ENCODE measurements at places on chromosomes 13 and 19.

GRCh38 chr19:12774588-12775555 lies at the start of gene HOOK2:
Gene HOOK2 (minus strand): TSS chr19:12775552. CDS start chr19:12775449, 103 bp downstream.
- DNase-seq = peak; percentile 94

DNA sequence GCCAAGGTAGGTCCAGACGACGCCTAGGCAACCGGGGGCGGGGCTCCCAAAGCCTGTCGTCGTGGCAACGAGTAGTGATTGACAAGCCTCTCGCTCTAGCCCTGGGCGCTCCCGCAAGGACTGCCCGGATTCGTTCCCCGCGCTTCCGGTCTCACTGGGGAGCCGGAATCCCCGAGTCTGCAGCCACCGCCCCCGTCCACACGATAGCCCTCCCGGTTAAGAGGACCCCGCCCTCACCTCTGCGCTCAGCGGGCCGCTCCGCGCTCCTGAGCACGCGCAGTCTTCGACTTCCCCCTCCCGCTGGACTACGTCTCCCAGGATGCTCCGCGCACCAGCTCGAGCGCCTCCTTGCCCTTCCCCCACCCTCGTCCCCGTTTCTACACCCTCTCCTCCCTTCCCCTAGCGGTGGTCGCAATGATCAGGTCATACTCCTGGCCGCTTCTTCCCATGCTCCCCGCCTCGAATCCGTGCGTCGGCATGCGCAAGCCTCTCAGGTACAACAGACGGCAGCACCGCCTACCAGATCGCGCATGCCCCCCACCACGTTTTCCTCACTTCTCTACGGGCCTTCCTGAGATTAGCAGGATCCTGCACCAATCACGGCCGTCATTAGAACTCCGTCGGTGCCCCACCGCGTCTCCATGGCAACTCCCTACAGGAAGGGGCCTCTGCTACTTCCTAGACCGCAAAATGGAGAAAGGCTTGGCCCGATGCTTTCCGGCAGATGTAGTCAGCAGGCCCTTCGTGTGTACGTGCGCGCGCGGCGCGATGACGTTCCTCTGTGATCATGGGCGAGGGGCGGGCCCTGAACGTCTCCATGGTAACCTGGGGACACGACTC lies at the start of gene MZF1:
Gene MZF1, minus strand, starts transcription at position 518 of the 840 bp plus-strand sequence. CDS start 1,946 bp downstream, outside the sequence.
- DNase-seq = peak; percentile 99

DNA sequence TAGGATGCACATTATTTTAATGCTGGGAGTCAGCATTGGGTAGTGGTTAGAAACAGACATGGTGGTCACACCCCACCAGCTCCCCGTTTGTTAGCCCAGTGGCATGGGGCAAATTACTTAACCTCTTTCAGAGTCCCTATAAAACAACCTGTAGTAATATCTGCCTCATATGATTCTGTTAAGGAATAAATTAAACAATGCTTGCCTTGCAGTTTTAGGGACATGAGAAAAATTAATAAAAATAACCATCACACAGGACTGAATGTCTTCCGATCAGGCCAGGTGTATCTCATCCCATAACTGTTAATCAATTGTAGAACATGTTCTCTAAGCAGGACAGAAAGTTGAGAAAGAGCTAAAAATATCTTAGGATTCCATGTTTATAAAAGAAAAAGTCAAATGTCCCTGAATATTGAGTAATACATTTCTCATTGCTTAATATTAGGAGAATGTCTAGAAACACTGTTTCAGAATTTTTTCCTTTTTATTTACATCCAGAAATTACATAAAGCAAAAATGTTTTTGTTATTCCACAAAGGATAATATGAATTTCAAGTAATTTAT lies 196.5 kb downstream of the GPC6 start:
- DNase-seq = no peak

DNA sequence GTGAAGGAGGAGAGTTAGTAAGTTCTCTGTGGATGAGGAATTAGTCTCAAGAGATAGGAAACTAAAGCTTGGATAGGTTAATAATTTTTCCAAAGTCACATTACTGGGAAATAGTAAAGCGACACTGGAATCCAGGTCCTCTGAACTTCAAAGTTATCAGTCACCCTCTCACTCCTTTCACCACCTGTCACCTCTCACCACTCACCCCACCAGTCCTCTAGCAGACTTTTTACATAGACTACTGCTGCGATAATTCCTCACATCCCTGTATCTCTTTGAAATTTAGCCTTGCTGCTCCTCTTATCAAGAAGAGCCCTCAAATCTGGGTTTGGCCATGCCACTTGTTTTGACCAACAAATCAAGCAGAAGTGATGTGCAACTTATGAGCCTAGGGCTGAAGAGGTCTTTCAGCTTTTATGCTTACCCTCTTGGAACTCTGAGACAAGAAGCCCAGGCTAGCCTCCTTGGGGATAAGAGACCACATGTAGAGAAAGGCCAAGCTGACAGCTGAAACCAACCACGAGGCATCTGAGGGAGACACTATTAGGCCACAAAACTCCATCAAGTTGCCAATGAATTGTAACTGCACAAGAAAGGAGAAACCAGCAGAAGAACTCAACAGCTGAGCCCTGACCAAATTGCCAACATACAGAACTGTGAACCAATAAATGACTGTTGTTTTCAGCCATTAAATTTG lies 41.2 kb downstream of the STARD13 start:
- DNase-seq = no peak

DNA sequence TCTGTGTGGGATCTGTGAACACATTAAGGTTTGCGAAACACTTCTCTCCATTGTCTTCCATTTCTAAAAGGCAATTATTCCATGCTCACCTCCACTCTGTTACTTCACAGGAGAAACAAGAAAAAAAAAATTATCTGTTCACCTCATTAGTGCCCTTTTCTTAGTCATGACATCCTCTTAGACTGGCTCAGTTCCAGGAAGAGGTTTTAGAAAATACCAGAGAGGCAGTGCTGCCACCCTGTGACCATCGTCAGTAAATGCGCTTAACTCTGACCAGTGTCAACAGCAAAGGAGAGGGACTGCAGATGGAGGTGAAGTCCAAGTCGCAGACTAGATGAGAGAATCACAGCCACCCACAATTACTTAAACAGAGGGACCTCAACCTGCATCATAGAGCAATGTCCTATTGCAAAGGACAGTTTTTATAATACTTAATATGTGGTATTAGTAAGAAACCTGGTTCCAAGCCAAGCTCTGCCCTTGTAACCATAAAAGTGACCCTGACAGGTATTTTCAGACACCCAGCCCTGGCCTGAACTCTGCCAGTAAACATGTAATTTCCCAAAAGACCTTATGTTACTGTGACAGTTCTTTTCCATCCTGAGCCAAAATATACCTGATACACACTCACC lies 19.4 kb downstream of the CEACAM21 start:
- peak; percentile 65 for DNase-seq

DNA sequence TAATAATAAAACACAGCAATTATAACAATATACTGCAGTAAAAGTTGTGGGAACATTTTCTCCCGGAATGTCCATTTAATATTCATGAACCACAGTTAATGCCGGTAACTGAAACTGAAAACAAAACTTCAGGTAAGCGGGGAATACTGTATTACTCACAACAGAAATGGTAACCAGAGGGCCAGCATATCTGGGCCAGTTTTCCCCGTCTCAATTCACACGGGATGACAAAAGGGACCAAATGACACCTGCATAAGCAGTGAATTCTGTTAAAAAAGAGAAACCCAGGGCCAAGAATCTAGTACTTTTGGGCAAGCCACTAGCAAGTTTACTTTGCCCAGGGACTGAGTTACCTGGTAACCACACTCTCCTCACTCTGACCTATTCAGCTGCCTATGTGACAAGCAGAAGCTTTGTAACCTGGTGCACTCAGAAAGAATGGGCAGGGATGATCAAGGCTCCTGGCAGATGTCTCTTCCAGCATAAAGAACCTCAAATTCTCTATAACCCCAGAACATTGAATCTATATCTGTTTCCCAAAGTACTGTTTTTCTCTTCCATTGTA lies 1171.2 kb downstream of the DIAPH3 start:
- DNase-seq = no peak

DNA sequence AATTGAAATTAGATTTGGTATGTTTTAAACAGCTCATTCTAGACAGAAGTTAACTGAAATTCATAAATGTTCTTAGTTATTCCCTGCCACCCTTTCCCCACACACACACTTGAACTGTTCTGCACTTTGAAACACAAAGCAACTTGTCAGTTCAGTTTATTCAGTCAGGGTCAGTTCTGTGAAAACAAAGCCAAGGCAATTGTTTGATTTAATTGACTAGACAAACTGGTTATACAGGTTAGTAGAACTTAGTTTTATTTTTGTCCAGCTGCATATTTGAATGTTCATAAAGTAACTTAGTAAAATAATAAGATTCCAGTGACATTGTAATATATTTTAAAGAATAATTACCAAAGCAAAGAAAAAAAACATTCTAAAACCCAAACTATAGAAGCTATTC lies 98.3 kb upstream of the KLF5 start:
- no peak for DNase-seq

DNA sequence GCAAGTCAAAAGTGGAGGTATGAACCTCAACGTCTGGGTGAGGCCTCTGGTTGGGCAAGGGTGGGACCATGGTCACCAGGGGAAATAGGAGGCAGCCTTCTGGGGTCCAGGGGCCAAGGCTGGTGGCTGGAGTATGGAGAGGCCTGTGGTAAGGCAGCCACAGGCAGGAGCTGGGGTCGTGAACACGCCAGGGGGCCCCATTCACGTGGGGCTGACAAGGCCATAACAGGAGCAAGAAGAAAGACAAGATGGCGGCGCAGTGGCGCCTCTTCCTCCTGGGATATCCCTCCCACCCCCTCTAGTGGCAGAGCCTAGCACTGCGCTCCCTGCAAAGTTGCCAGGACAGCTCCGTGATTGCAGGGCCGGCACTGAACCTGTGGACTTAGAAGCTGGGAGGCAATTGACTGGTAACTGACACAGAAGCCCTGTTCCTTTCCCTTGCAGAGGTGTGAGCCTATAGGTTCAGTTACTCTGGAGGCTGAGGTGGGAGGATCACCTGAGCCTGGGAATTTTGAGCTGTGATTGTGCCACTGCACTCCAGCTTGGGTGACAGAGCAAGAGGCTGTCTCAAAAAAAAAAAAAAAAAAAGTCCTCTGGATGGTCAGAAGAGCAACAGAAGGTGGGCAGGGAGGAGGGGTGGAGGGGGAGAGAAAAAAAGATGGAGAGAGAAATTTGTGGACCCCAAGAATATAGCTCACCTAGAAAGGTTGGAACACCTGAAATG lies 19.7 kb upstream of the EDDM13 start:
- DNase-seq = peak; percentile 96

GRCh38 chr19:18543814-18544475 lies 572 bp upstream of the FKBP8 start:
- peak; percentile 41 for DNase-seq

DNA sequence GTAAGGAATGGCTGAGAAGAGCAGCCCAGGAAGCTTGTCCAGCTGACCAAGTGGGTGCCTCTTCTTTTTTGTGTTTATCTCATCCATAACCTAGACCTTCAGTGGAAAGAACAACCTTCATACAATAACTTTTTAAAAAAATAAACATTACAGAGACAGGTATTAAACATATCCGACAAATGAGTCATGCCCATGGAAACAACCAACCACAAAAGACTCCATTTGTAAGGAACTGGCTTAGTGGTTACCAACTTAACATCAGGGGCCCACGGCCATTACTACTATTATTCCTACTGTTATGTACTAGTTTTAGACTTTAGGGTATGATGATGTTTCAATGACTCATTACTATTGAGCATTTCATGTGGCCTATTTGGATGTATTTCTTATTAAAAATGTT lies 191.7 kb upstream of the SERP2 start:
- DNase-seq = no peak

DNA sequence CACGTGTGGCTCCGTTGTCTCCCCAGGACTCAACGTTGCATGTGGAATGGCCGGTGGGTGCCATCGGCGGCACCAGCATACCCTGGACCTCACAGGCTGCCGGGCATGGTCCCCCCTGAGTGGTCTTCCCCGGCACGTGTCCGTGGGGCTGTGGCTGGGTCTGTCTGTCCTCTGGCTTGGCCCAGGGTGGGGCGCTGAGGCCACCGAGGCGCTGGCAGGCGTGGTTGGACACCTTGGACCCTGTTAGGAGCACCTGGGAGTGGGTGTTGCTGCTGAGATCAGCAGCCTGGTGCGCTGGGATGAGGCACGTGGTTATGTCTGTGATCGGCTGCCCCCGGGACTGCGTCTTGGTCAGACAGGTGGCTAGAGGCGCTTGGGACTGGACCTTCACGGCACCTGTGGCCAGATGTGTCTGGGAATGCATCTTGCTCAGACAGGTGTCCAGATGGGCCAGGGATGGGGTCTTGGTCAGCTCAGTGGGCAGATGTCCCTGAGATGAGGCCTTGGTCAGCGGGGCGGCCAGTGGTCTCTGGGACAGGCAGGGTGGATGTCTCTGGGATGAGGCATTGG lies 9.2 kb downstream of the IQCN start:
- DNase-seq = no peak

DNA sequence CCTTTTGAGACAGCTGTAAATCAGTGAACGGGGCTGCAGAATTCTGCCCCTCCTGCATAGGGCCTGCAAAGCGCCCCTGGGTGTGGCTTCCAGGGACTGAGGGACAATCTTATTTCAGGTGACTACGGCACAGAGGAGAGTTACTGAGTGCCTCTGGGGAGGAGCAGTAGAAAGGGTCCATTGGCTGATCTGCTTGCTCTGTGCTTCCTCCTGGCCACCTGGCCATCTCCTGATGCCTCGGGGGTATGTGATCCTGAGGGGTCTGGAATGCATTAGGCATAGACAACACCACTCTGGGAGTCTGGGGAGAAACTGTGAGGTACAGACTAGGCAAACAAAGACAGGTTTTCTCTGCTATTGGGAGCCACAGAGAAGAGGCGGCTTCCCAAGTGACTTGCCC lies 2.8 kb downstream of the KCTD15 start:
- DNase-seq = no peak

GRCh38 chr19:6521718-6522646 lies 8.8 kb upstream of the TNFSF9 start:
- no peak for DNase-seq

DNA sequence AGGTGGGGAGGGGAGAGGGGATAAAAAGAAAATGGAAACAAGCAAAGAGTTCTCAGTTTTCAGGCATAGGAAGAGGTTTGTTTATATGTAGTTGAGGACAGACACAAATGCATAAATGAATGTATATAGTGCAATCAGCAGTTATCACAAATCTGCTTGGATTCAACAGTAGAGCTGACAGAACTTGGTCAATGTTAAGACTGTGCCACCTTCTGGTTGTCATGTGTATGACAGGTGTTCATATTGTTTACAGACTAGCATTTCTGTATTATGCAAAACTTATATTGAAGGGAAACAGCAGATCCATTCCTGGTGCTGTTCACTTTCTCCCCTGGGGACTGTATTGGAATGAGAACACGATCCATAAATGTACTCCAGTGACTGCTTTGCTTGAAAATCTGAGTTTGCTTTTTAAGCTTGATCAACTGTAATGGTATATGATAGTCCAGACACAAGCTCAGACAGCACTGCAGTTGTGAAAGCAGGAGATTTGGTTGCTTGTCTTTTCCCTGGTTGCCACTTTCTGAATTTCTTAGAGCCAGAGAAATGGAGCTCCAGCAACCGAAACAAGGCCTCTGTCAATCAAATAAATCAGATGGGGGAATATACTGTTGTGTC lies 319.5 kb upstream of the OBI1 start:
- no peak for DNase-seq

DNA sequence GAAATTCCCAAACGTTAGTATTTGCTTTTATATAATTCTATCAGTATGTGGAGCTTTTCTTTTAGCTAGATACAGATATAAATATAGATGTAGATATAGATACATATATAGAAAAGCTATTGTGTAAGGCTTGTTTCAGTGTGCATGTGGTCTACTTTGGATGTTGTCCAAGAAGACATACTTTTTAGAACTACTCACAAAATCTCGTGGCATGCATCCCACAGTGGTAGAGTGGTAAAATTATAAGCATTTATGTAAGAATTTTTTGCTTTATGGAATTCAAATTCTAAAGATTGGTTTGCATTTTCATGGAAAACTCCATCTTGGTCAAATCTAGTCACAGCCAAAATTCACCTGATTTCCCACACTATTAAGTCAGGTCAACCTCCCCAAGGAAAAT lies 880.4 kb downstream of the EFNB2 start:
- DNase-seq = no peak
